ENCODE measurements at places on chromosomes 7 and 10.

DNA sequence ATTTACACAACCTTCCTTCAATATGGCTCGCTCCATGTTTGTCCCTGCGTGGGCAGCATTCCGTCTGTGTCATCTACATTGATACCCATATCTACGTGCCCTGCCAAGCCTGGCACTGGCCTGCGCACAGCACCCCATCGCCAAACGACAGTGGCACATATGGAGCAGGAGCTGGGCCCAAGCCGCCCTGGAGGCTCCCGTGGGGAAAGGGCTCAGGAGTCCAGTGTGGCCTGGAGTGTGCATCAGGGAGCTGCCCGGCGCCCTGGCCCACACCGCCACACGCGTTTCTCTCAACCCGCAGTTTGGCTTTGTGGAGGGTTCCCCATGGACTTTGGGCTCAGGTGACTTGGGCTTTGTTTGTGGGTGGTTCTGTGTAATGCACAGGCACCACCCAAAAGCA lies 273.2 kb downstream of the PTPRN2 start:
- no peak for DNase-seq

- no peak for DNase-seq
These were observed 122.0 kb upstream of the PRKCQ start for GRCh38 chr10:6702030-6702429.

GRCh38 chr7:155455132-155455693 lies 2.7 kb upstream of the EN2 start:
- no peak for DNase-seq

DNA sequence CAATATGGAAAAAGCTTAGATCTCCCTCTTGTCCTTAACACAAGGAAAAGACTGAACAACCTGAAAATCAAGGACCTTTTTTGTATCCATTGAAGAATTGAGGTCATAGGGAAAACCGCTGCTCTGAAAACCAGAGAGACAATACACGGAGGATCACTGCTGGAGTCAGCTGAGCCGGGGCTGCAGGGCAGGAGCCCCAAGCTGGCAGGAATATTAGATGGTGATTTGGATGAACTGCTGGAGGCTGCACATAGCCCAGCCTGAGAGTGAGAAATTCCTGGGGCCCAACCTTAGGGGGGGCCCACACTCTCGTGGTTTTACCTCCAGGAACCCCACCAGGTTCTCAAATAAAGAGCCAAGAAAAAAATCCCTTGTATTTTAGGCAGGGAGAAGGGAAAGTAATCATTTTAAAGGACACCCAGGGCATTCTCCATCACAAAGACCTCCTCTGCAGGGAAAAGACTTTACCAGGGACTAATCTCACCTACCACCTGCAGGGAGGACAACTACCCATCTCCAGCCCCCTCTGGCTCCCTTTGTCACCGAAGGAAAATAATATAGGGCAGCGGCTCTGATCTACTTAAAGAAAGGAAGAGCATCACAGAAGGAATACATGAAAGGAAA lies 55.4 kb upstream of the RNF32 start:
- no peak for DNase-seq

GRCh38 chr10:60525716-60526585 lies 136.3 kb upstream of the ANK3 start:
- DNase-seq = no peak

GRCh38 chr7:47480576-47481538 lies 101.1 kb downstream of the TNS3 start:
- DNase-seq = no peak

GRCh38 chr7:127150543-127150942 lies 102.2 kb downstream of the GRM8 start:
- no peak for DNase-seq

GRCh38 chr10:132455441-132455971 lies 58.5 kb downstream of the PWWP2B start:
- no peak for DNase-seq

- no peak for DNase-seq
These were observed 65.7 kb upstream of the ASAH2 start for GRCh38 chr10:50316695-50317648.

DNA sequence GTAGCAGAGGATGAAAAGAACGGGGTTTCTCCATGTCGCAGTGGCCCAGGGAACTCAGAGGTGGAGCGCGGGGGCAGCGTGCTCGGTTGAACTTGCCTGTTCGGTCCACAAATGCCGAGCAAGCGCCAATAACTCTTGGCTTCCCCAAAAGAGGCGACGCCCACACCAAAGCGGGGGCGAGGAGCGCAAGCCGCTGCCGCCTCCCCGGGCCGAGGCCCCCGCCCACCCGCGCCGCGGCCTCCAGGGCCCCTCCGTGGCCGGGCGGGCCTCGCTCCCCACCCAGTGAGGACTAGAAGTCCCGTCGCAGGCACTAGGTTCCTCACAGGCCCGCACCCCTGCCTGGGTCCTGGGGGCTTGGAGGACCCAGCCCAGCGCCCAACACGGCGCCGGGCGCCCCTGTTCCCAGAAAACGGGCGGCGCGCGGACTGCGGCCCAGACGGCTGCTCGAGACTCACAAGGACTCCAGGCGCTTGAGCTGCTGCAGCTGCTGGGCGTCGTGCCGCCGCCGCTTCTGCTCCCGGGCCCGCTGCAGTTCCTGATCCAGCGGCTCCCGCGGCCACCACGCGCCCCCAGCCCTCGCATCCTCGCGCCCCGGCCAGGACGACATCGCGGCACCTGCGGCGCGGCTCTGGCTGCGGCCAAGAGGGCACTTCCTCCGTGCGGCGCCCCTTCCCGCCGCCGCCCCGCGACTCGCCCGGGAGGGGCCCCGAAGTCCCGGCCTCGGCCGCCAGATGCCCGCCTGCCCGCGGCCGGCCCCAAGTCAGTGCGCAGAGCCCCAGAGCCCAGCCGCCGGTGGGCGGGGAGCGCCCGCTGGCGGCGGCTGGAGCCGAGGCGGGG lies 14.6 kb upstream of the FKBP9 start:
- DNase-seq = peak; percentile 85

DNA sequence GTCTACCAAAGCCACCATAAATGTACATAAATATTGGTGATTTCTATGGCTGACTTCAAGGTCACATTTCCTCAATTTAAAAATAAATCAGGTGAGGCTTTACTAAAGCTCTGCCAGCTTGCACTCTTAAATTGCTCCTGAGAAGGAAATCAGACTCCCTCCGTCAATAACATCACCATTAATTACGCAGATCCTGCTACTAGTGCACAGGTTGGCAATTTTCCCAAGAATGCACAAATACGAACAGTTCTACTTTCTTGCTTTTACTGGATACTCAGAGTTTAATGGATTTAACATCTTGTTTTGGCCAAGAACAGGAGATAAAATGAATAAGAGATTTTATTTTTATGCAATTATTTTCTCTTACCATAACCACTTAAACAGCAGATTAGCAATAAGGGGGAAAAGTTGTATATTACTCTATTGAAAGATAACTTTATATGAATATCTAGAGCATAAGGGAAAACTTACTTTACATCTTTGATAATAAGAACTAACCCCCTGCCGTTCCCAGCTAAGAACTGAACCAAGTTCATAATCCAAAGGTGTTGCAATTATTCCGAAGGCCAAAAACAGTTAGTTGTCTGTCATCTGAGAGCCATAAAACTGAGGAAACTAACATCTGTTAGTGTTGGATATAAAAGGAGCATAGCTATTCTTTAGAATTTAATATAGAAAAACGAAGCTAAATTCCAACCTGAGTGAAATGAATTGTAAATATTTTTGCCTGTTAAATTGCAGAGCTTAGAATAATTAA lies 140.5 kb downstream of the TWIST1 start:
- DNase-seq = peak; percentile 1

DNA sequence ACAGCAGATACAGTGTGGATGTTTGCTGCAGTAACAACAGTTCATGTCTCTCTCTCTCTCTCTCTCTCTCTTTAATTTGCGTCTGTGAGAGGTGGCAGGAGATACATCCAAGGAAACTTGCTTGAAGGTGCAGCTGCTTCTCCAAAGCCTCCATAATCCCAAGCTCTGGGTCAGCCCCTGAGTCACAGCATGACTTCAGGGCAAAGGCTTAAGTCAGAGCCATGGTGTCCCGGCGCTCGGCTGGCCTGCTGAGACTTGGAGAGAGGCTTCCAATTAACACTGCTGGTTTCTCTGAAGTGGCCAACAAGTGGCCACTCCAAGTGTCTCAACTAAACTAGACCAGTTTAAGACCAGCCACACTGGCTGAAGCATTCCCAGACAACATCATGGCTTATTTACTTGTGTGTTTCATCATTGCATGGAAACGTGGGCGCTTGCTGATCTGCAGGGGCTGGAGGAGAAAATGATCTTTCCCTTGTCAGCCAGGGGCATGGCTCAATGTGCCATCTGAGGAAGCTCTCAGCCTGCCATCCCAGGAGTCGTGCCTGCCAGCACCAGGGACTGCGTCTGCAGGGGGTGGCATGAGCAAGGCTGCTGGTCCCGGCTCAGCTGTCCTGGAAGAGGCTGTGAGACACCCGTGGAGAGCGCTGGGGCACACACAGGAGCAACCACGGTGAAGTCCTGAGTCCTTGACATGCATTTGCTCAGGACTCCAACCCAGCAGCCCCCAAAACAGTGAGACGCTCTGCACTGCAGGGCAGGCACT lies 254.2 kb downstream of the COBL start:
- peak; percentile 63 for DNase-seq

DNA sequence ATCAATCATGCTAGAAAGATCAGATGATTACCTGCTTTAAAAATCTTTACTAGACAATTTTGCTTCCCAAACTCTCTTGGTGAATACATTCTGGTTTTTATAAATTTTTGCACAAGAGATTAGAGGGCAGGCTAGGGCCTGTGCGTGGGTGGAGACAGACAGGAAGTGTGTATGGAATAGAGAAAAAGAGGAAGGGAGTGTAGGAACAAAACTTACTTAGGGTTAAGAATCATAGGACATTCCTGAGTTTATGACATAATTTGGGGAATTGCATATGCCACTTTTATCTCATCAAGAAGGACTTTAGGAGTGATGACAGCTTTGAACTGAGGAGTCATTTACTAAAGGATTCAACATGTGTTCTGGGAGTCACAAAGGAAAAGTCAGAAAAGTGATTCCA lies 31.3 kb downstream of the LAMB1 start:
- DNase-seq = no peak

GRCh38 chr10:133009218-133009950 lies 67.0 kb upstream of the CFAP46 start:
- DNase-seq = no peak

- DNase-seq = no peak
These were observed 215.5 kb downstream of the INHBA start for GRCh38 chr7:41487229-41487940.

- DNase-seq = no peak
These were observed 160.1 kb downstream of the GATA3 start for GRCh38 chr10:8214587-8214986.

GRCh38 chr10:129410688-129411392 lies 56.2 kb upstream of the MGMT start:
- no peak for DNase-seq

GRCh38 chr7:33192695-33193291 lies 63.4 kb downstream of the BBS9 start:
- no peak for DNase-seq

GRCh38 chr7:137873524-137873923 lies 26.8 kb upstream of the DGKI start:
- no peak for DNase-seq

- no peak for DNase-seq
These were observed 122.9 kb downstream of the NRF1 start for GRCh38 chr7:129734400-129734799.

GRCh38 chr10:86671985-86672710 lies 3.8 kb downstream of the LDB3 start:
- peak; percentile 43 for DNase-seq

DNA sequence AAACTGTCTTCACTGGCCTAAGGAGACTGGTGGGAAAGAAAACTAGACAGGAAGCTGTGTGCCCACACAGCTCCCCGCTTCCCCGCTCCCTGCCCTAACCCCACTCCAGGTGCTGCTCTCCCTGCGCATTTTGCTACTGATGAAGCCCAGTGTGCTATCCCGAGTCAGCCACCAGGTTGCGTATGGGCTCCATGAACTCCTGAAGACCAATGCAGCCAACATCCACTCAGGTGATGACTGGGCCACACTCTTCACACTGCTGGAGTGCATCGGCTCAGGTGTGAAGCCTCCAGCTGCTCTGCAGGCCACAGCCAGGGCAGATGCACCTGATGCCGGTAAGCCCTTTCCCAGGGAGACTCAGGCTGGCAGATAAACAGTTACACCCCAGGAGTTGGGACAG lies 20.3 kb upstream of the NFKB2 start:
- no peak for DNase-seq

GRCh38 chr7:71860572-71860971 lies 551.6 kb downstream of the CALN1 start:
- no peak for DNase-seq

- DNase-seq = no peak
These were observed 113.5 kb downstream of the ITGB8 start for GRCh38 chr7:20444030-20444800.

GRCh38 chr10:91201213-91201996 lies 19.1 kb upstream of the PCGF5 start:
- no peak for DNase-seq

- no peak for DNase-seq
These were observed 133.1 kb downstream of the BBS9 start for GRCh38 chr7:33262476-33262875.

- no peak for DNase-seq
These were observed 268.3 kb downstream of the GRID1 start for GRCh38 chr10:86098187-86098881.

DNA sequence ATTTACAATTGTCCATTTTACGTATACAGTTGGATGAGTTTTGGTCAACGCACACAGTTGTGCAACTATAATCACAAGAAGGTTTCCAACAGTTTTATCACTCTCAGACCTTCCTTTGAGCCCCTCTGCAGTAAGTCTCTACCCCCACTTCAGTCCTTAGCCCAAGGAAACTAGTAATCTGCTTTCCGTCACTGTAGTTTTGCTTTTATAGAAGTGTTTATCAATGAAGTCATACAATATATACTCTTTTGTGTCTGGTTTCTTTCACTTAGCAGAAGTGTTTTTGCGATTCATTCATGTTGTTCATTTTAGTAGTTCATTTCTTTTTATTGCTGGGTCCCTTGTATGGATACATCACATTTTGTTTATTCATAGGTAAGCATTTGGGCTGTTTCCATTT lies 92.9 kb upstream of the PIP4K2A start:
- no peak for DNase-seq

DNA sequence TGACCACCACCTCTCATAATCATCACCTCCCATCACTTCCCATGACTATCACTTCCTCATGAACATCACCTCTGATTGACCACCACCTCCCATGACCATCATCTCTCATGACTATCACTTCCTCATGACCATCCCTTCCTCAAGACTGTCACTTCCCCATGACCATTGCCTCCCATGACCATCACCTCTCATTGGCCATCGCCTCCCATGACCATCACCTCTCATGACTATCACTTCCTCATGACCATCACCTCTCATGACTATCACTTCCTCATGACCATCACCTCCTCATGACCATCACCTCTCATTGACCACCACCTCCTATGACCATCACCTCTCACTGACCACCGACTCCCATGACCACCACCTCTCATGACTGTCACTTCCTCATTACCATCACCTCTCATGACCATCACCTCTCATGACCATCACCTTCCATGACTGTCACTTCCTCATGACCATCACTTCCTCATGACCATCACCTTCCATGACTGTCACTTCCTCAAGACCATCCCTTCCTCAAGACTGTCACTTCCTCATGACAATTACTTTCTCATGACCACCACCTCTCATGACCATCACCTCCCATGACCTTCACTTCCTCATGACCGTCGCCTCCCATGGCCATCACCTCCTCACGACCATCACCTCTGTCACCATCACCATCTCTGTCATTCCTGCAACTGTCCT lies 51.6 kb downstream of the PDGFA start:
- DNase-seq = no peak
